Activated naive CD8-positive, alpha-beta T cell treated with anti-CD3 and anti-CD28 coated beads for 36 hours (primary cell): ENCODE measurements at places on chromosomes 12 and 14. TPM values are rescaled to one million over a fixed set of nuclear protein-coding genes. Genes with fewer than 3 reads are reported as not detected.

DNA sequence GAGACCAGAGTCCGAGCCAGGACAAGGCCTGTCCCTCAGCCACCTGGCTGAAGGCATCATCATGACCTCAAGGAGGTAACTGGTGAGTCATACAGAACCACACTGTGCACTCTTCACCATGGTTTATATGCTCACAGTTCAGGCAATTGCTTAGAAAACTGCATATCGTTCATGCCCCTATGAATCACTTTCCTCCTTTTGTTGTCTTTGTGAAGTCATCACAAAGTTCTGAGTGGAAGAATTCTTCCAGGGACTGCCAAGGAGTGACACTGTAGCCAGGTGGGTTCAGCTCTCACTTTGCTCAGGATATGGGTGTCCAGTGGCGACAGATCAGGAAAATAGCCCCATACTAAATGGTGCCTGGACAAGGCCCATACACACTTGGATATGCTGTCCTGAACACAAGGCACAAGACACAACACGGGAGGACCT, 92.5 kb downstream of the DPF3 start:
- H3K4me3 ChIP-seq: no peak overlapping the region
- peaks cover 3% of the 10 kb centered on the region for H3K4me1 ChIP-seq
- no peaks in the 10 kb centered on the region for H3K27me3 ChIP-seq

DNA sequence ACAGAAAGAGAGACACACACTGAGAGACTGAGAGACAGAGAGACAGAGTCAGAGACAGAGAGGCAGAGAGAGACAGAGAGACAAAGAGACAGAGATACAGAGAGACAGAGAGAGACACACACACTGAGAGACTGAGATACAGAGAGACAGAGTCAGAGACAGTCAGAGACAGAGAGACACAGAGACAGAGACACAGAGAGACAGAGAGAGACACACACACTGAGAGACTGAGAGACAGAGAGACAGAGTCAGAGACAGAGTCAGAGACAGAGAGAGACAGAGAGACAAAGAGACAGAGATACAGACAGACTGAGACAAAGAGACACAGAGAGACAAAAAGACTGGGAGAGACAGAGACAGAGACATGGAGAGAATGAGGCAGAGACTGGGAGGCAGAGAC, 90.0 kb downstream of the GALNT9 start:
- no peak overlapping the region for H3K4me3 ChIP-seq
- no peaks in the 10 kb centered on the region for H3K4me1 ChIP-seq
- no peak for DNase-seq
- no peak overlapping the region for H3K27ac ChIP-seq
- no peaks in the 10 kb centered on the region for H3K27me3 ChIP-seq
- no peaks in the 10 kb centered on the region for H3K36me3 ChIP-seq

AKAP6 gene
- 1.3 TPM for total RNA-seq

GRCh38 chr14:57244106-57244505, 24.6 kb downstream of the EXOC5 start:
- no peaks in the 10 kb centered on the region for H3K27me3 ChIP-seq
- peaks cover 9% of the 10 kb centered on the region for H3K36me3 ChIP-seq
- no peak for DNase-seq
- H3K4me1 ChIP-seq: no peaks in the 10 kb centered on the region
- H3K4me3 ChIP-seq: no peak overlapping the region
- H3K27ac ChIP-seq: no peak overlapping the region

CNTN1 gene
- total RNA-seq: not detected

DNA sequence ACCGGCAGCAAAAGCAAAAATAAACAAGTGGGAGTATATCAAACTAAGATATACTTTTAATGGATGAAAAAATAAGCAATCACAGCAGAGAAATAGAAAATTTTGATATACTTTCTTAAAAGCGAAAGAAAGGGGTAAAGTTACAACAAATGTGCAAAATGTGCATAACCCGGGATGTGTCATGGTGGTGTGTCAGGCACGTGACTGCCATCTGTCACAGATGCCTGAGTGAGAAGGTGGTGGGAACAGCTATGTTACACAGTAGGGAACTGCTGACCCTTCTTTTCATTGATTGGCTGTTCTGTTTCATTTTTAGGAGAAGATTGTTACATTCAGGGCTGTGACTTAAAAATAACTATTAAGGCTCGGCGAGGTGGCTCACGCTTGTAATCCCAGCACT, 168.1 kb upstream of the PELI2 start:
- no peaks in the 10 kb centered on the region for H3K36me3 ChIP-seq
- peaks cover 9% of the 10 kb centered on the region for H3K27me3 ChIP-seq
- H3K27ac ChIP-seq: no peak overlapping the region
- DNase-seq: no peak
- no peak overlapping the region for H3K4me3 ChIP-seq
- no peaks in the 10 kb centered on the region for H3K4me1 ChIP-seq

DNA sequence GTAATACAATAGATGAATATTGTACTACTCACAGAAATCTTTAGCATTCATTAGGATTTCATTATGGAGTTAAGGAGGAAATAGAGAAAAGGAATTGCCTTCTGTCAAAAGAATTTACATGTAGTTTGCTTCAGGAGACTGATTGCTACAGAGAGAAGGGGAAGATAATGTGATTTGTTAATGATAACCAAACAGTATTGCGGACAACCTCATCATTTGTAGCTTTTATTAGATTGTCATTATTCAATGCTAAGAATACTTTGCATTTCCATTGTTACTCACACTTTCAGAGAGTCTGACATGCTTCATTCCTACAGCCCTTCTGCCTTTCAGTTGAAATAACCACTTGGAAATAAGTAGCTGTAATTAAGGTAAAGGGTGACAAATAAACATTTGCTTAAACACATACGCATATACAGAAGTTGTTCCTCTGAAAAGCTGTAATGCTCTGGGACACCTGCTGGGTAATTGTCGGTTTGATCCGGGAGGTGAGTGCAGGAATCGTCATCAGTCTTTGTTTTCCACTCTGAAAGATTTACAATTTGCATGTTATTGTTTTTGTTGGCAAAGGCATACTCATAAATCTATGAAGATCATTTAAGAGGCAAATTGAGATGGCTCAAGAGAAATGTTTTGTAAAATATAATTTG, 600.2 kb downstream of the TRHDE start:
- H3K27ac ChIP-seq: no peak overlapping the region
- no peak overlapping the region for H3K4me3 ChIP-seq
- no peaks in the 10 kb centered on the region for H3K36me3 ChIP-seq
- DNase-seq: no peak
- no peaks in the 10 kb centered on the region for H3K27me3 ChIP-seq

RFX4 gene
- total RNA-seq: not detected

DNA sequence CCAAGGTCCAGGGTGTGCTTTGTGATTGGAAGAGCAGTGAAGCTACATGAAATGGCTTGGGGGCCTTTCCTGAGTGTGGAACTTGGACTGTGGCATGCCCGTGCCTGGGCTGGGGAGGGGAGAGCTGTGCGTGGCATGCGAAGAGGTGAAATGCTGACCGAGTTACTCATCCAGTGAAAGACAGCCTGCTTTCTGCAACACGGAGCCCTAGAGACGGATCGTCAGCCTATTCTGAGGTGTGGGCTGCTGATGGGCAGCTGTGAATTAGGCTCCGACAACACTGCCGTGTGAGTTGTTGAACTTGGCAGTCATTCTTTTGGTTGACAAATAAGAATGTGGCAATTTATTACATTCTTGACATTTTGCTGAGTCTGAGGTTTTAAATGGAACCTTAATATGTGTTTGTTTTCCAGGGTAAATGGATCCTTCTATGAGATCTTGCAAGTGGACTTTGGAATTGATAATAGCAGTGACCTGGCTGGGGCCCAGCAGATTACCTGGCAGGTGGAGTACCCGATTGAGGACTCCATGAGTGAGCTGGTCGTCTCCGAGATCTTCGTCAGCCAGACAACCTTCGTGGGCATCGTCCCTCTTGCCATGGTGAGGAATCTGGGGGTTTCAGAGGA, 453.9 kb downstream of the AACS start:
- H3K27ac ChIP-seq: no peak overlapping the region
- H3K36me3 ChIP-seq: no peaks in the 10 kb centered on the region
- H3K4me1 ChIP-seq: no peaks in the 10 kb centered on the region
- no peak overlapping the region for H3K4me3 ChIP-seq
- DNase-seq: no peak
